H4 (cell line): ENCODE measurements at places on chromosomes 16 and 17. TPM values are rescaled to one million over a fixed set of nuclear protein-coding genes. Genes with fewer than 3 reads are reported as not detected.

The P2RX1 gene
- total RNA-seq, result not detected in 2 replicates

The TGFB1I1 gene
- total RNA-seq, result 12.8 and 18.9 TPM in 2 replicates

The ZNF750 gene
- not detected in 2 replicates for total RNA-seq

The HES7 gene
- 0.14 TPM in 1 of 2 replicates, not detected in the other for total RNA-seq

The OSGIN1 gene
- total RNA-seq, result 26.1 and 27.3 TPM in 2 replicates

The FBXW10 gene
- total RNA-seq, result 0.02 TPM in 1 of 2 replicates, not detected in the other

DNA sequence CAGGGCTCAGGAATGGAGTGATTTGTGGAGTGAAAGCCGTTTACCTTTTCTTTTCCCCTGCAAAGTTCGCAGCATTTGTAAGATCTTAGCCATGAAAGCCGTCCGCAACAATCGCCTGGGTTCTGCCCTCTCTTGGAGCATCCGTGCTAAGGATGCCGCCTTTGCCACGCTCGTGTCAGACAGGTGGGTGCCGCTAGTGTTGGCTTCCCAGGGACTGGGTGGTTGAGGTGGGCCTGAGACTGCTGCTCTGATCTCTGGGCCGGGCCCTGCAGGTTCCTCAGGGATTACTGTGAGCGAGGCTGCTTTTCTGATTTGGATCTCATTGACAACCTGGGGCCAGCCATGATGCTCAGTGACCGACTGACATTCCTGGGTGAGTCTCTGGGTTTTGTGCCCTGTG is 27.3 kb downstream of the NUP85 start:
- no peak for DNase-seq

DNA sequence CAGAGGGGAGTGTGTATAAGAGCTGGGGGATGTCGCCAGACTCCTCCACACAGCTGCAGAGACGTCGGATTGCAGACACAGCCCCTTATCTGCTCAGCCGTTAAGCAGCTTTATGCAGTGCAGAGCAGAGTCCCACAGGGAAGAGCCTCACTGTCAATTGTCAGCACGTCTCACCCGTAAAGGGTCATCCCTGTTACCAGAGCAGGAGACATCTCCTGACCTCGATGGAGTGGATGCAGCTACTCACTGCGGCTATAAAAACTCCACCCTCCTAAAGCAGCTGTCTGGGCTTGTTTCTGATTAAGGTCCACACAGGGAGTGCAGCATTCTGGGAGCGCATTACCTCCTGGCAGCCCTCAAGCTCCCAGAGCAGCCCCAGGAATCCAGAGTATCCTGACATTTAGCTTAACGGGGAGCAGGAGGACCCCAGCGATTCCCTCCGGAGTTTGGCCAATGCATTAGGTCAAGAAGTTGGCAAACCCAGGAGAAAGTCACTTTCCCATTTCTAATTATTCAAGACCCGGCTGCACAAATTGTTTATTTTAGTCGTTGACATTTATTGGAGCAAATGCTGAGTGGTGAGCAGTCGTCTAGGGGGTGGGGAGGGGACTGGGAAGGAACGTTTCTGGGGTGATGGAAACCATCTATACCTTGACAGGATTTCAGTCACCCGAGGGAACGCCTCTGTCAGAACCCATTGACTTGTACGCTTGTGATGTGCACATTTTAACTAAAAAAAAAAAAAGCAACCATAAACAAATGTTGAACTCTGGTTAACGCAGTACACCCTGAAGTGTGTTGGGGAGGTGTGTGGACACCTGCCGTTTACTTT is 100.0 kb upstream of the ZNF469 start:
- DNase-seq, result no peak

GRCh38 chr16:59046335-59046734 is 312.2 kb upstream of the GOT2 start:
- DNase-seq, result peak; percentile 57

- no peak for DNase-seq
Measured at GRCh38 chr16:61798741-61799140, 237.5 kb downstream of the CDH8 start.

- peak; percentile 40 for DNase-seq
Measured at GRCh38 chr17:50425682-50426471, at the start of gene ACSF2. Gene ACSF2, plus strand, starts transcription at chr17:50426218. Its CDS starts 44 bp downstream, at chr17:50426262.

DNA sequence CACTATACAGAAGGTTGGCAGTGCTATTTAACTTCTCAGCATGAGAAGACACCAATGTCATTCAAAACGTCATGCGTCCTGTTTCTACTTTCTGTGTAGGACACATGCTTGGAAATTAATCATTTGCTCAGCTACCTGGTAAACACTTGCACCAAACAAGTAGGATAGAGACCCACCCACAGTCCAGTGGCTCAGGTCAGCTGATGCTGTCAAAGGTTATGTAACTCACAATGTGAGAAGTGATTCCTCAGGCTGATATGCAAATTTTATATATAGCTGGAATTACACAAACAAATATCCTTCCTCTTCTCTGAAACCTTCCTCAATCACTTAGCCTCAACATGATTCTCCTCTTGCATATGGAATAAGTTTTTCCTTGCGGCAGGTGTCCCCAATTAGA is 59.6 kb downstream of the ZZEF1 start:
- no peak for DNase-seq

- DNase-seq, result no peak
Measured at GRCh38 chr16:2223942-2224486, 623 bp downstream of the E4F1 start.

DNA sequence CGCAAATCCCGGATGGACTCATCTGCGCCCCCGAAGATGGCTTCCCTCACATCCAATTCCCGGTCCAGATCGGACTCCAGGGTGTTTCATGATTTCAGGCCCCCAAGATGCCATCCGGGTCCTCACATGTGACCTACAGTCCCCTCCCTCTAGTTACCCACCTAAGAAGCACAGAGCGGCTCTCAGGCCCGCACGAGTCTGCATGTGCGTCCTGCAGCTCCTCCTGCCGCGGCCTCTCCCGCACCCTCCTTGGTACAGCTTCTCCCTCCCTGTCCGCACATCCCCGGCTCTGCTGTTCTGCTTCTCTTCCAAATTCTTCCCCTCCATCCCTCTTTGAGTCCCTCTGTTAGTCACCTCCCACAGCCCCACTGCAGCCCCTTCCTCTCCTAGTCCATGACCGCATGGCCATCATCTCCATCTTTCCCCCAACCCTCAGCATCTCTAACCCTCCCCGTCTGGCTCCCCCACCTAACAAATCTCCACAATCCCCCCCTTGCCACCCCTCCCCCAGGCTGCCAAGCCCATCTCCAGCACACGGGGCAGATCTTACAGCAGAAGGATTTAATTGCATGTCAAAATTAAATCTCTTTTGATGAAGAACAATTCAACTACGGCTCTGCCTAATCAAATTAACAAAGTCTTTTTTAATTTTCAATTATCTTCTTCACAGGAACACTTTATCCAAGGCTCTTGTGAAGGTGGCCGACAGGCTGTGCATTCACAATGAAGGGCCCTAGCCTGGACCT is 231.0 kb downstream of the RBFOX3 start:
- no peak for DNase-seq

- DNase-seq, result no peak
Measured at GRCh38 chr17:38789185-38789584, 10.2 kb downstream of the PIP4K2B start.

GRCh38 chr17:63774969-63775265 is 947 bp downstream of the DDX42 start:
- DNase-seq, result no peak

DNA sequence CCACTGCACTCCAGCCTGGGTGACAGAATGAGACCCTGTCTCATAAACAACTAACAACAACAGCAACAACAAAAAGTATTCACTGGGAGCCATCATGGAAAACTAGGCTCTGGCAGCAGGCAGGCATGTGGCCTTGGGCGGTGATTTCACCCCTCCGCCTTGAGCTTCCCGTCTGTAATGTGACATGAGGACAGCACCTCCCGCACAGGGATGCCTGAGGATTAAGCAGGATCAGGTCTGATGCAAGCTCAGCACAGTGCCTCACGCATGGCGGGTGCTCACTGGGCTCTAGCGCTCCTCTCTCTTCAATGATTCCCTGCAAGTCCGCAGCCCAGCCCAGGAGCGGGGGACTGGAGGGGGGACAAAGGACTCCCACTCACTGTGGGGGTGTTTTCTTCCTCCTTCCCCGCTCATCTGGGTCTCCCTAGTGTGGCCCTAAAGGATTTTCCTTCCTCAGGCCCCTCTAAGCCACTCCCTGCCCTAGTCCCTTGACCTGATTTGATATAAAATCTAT is 2.8 kb downstream of the PLCD3 start:
- peak; percentile 66 for DNase-seq
